ENCODE measurements at places on chromosomes 12 and 14.

DNA sequence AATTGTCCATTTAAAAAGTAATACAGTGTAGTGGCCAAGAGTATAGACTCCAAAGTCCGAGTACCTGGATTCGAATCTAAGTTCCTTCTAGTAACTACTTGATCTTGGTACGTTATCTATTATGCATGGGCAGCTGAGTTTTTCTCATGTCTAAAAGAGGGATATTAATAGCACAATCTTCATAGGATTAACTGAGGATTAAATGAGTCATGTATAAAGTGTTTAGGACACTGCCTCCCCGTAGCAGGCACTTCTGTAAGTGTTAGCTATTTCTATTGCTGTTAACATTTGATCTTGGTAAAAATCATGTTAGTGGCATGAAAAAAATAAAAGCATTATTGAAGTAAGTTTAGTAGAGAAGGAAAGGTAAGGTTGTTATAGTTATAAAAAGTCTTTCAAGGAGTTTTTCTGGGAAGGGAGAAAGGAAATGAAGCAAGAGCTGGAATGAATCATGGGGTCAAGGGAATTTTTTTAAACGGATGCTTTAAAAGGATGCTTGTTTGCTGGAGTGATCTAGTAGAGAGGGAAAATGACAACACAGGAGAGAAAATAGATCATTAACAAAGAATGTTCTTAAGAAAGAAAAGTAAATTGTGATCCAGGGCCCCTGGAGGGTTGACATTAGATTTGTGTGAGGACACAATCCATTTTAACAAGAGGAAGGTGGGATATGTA is 502.2 kb upstream of the USP15 start:
- no peak for DNase-seq

- no peak for DNase-seq
These were observed 204.4 kb downstream of the SYT1 start for GRCh38 chr12:79069009-79069408.

DNA sequence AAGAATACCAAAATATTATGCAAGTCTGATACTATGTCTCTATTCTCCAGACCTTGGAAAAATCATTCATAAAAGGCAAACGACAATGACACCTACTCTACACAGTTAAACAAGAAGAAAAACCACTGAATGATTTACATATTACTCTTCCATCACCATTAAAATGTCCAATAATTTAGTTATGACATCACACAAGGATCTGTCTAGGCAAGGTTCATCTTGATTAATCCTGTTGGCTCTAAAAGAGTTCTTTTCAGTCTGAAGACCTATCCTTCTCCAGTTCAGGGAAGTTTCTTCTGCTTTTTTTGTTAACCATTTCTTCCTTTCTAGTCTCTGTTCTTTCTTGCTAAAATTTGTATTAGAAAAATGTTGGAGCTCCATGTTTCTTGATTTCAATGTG is 64.0 kb downstream of the OSBPL8 start:
- DNase-seq: no peak

GRCh38 chr14:95164506-95164905 is 7.2 kb upstream of the DICER1 start:
- no peak for DNase-seq

- peak; percentile 25 for DNase-seq
These were observed 115.0 kb downstream of the BTG1 start for GRCh38 chr12:92030618-92031017.
